ENCODE measurements at places on chromosomes 3 and 15.
A peak's percentile ranks its signal among the peaks of the same experiment; 100 is the strongest.

- no peak for DNase-seq
Measured at GRCh38 chr3:115239717-115240116, 92.6 kb upstream of the ZBTB20 start.

GRCh38 chr3:173865900-173866498, 468.5 kb downstream of the NLGN1 start:
- no peak for DNase-seq

GRCh38 chr3:123449102-123449996, 459 bp upstream of the ADCY5 start:
- no peak for DNase-seq

DNA sequence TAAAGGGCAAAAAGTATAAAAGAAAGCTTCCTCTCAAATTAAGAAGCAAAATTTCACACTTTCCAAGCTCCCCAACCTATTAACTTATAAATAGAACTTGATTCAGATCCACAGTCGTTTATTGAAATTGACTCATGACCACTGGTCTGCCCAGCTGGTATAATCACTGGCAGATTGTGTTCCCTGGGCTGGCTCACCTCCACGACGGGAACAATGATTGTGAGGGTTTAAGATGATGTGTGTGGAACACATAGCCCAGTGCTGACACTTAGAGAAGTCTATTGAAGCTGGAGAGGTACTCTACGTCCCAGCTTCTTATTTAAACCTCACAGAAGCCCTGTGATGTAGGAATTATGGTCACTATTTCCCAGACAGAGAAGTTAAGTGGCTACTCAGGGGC, 90.4 kb downstream of the MB21D2 start:
- no peak for DNase-seq

DNA sequence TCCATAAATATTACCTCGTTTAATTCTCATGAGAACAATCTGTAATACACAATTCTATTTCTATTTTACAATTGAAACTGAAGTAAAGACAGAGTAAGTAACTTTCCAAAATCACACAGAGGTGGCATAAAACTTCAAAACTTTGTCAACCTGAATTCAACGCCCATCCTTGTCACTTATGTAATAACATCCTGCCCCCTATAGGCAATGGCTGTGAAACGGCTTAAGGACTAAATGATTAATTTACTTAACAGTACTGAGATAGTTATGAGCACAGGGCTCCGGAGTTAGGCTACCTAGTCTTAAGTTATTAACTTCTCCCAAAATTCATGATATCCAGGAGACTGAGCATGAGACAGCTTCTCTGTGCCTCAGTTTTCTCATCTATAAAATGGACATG, 293.1 kb upstream of the CHRM5 start:
- no peak for DNase-seq

DNA sequence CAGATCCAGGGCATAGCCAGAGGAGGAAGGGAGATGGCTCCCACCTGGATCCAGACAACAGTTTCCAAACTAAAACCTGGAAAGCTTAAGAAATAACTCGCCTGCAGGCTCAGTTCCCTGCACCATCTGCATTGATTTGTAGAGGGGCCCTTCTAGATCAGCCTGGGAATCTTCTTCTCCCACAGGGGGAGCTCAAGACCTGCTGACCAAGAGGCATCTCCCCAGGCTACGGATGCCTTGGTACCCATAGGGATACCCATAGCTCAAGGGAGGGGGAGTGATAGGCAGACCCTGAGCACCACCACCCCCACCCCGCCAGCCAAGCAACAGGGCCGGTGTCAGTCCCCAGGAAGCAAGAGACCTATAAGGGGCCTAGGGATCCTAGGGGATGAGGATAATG, 28.0 kb upstream of the DCLK3 start:
- no peak for DNase-seq

DNA sequence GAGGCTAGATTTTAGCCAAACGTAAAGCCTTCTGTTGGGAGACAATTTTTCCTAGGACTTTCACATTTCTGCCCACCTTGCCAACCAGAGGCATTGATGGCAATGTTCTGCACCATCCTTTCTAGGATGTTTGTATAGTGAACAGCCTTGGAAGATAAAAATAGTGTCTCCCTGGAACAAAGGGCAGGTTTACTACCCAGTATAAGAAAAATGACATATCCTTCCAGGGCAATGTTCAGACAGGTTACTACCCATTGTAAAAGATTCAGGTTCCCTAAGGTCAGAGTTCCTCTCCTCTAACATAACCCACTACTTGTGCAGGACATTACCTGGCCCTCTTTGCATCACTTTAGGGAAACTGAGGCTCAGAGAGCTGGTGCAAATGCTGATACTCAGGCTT, 248.2 kb upstream of the VEPH1 start:
- no peak for DNase-seq

DNA sequence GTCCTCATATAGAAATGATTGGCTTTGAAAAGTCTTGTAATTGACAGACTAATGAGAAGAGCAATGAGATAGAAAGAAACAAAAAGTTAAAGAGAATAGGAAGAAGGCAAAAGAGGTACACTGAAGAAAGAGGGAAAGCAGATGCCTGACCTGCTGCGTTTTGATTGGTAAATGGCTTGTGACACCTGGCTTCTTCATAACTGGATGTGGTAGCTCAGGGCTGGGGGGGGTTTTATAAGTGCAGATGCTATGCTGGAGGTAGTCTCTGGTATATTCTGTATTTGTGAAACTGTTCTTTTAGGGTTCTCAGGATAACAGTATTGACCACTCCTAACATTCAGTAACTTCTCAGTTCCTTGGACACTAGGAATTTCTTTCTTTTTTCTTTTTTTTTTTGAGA, 1.4 kb downstream of the STARD9 start:
- DNase-seq, result no peak

DNA sequence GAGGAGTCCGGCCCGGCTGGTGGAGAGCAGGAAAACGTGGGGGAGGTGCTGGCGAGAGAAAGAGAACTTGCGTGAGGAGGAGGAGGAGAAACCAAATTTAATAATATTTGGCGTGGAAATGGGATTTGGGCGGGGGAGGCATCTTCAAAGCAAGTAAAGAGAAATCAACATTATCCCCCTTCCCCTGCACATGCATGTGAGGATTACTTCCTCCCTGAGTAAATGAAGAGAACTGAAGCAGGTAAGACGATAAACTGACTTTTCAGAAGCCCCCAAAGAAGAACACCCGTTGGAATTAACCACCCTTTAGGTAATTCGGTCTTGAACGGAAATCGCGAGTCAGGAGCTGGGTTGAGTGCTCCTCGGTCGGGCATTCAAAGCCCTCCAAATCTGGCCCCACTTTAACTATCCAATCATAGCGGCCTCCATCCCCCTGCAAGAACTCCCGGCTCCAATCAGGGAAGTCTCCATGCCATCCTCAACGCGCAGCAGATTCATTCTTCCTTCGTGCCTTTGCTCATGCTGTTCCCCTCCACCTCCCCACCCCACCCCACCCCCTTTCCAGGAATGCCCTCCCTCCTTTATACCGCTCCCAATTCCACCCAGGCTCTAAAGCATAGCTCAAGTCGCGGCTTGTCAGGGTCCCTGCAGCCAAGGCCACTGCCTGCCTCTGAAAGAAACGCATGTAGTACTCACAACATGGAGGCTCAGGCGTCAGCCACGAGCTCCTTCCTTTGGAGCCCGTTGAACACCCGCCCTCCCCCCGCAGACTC, 545 bp upstream of the RFX7 start:
- peak; percentile 1 for DNase-seq

DNA sequence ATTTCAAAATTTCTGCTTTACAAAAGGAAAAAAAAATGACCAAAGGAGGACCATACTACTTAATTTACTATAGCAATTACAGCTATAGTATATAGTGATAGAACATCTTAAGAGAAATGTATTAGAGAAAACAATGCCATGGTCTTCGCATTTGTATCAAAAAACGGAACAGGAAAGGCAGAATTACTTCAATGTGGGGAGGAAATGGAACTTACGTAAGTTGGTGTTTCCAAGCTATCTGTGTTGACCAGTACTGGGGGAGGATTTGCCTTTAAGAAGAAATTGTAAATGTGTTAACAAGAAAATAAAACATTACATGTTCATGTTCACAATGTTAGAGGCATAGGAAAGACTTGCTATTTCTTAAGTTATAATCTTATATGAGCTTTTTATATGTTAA, 119.9 kb upstream of the MELTF start:
- DNase-seq, result no peak

GRCh38 chr3:98761643-98762229, 1.4 kb upstream of the ST3GAL6 start:
- no peak for DNase-seq

DNA sequence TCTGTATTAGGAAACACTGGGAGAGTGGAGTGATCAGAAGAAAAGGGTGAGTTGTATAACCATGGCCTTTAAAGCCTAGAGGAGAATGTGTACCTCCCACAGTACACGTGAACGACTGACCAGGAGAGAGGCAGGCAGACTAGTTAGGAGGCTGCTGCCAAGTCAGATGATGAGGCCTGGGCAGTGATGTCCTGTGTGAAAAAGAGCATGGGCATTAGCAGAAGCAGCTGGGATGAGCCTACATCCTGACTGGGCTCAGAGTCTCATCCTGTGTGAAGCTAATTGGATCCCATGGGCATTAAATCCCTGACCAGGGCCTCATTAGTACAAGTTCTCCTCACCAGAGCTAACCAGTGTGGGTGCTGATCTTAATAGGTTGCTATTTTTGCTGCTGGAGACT, 89.1 kb upstream of the SLC2A2 start:
- no peak for DNase-seq

DNA sequence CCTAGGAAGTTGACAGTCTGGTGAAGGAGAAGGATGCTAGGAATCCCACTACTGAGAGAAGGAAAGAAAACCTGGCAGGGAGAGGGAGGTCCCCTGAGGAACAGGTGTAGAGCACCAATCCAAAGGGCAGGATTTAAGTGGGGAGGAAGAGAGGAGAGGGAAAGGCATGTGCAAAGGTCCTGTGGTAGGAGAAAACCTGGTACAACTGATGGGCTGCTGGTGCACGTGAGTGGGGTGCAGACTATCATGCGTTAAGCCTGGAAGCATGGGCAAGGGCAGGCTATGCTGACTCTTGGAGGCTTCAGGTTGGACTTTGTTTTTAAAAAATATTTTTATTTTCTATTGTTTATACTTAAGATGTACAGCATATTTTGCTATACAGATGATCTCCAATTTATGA, 209.6 kb downstream of the PDZRN3 start:
- no peak for DNase-seq

- DNase-seq, result no peak
Measured at GRCh38 chr3:48532271-48532976, 24.2 kb downstream of the PFKFB4 start.

DNA sequence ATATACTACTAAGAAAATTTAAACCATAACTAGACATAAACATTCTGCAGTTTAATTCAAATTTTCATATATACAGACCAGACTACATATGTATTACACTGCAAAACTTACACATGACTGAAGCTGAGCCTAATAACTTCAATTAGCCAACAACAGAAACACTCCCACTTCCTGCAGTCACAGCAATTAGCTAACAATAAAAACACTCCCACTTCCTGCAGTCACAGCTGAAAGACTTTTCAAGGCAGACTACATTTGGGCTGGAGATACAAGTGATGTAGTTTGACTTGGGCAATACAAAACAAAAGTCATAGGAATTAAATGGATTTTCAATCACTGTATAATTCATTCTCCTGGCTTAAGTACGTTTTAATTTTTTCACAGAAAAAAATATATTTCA, 10.3 kb downstream of the TM2D3 start:
- no peak for DNase-seq

- DNase-seq, result no peak
Measured at GRCh38 chr15:79724312-79724711, 172.5 kb downstream of the MTHFS start.

GRCh38 chr15:78179906-78180305, 30.7 kb downstream of the IDH3A start:
- no peak for DNase-seq

- no peak for DNase-seq
Measured at GRCh38 chr3:52299879-52300611, 12.4 kb downstream of the GLYCTK start.

GRCh38 chr3:66592016-66592761, 91.4 kb upstream of the LRIG1 start:
- DNase-seq, result no peak

DNA sequence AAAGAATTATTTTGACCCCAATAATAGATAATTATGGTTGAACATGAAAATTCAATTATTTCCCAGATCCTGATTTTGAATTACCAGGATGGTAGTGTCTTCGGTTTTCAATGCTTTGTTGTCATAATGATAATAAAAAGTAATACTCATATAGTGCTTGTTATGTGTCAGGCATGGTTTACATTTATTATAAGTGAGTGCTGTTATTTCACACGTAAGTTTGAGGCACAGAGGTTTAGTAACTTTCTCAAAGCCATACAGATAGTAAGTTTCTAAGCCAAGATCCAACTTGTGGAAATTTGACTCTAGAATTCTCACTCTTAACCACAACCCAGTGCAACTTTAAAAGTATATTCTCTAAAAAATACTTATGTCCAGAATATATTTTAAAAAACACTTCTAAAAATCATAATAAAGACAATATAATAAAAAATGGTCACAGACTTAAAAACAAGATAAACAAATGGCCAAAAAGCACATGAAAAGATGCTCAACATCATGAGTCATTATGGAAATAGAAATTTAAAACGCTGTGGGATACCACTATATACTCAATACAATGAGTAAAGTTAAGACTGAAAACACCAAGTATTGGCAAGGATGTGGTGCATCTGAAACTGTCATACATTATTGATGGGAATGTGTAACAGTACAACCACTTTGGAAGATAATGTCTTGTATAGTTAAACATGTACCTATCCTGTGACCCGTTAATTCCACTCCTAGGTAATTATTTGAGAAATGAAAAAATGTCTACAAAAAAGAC, 45.2 kb downstream of the SPRED1 start:
- DNase-seq, result no peak

DNA sequence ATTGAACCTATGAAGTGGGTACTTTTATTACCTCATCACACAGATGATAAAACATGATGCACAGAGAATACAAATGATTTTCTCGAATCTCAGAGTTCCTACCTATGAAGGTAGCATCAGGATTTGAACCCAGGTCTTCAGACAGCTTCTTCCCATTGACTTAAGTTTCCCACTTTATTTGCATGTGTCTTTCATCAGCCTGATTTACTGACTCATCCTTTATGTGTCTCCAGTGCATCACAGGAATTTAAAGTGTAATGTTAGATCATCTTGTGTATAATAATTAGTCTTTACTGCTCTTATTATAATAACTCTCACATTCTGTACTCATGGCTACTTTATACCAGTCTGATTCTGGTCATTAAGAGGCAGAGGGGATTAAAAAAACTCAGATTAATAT, 449.4 kb upstream of the SUCLG2 start:
- DNase-seq, result no peak

- no peak for DNase-seq
Measured at GRCh38 chr15:90360746-90361145, 8.7 kb downstream of the ZNF774 start.

DNA sequence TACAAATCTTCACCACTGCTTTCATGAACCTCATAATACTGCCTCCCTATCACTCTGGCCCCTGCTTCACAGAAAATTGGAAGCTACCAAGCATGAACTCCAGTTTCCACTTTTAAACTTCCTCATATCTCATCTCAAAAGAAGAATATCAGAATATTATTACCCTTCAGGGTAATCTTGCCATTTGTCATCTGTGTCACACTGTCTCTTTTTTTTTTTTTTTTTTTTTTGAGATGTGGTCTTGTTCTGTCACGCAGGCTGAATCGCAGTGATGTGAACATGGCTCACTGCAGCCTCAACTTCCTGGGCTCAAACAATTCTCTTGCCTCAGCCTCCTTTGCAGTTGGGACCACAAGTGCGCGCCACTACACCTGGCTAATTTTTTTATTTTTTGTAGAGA, 80.4 kb upstream of the TCF12 start:
- DNase-seq, result no peak

GRCh38 chr3:10964537-10965167, 27.9 kb upstream of the SLC6A1 start:
- DNase-seq, result no peak

- no peak for DNase-seq
Measured at GRCh38 chr3:169815590-169816150, 3.0 kb upstream of the LRRC34 start.

Measured in stimulated activated naive CD4-positive, alpha-beta T cell treated with Interleukin-2 at 50 U/mL for 16 hours (primary cell).